ENCODE measurements at places on chromosomes 13 and 19.
A peak's percentile ranks its signal among the peaks of the same experiment; 100 is the strongest.

DNA sequence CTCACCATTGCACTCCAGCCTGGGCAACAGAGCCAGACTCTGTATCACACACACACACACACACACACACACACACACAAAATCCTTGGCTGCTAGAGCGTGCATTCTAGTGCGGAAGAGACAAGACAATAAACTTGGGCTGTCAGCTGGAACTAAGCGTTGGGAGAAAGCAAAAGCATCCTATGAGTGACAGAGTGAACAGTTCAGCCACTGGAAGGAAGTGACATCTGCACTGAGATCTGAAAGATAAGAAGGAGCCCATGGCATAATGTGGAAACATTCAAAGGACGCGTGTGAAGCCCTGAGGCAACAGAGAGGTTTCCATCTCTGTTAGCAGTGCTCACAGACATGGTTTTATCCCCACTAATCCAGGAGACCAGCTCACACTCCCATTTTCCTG lies 3.5 kb upstream of the SLC1A5 start:
- DNase-seq: no peak

DNA sequence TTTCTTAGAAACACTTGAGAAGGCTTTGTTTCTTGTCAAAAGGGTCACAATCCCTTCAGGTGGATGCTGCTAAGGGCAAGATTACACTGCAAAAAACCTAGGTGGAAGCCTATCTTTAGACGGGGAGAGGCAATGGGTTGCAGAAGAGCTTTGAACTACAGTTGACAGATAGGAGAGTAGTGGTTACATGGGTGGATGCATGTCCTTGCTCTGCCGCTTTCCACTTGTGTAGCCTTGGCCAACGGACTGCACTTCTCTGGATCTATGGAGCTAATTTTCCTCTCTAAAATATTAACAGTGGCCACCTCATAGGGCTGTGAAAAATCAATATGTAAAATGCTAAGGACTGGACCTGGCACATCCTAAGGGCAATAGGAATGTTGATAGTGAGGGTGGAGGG lies 980 bp downstream of the BCKDHA start:
- no peak for DNase-seq

GRCh38 chr13:44159633-44160279 lies 213.9 kb upstream of the SERP2 start:
- no peak for DNase-seq

- DNase-seq: no peak
Measured at GRCh38 chr13:110771194-110771593, 57.7 kb downstream of the ING1 start.

DNA sequence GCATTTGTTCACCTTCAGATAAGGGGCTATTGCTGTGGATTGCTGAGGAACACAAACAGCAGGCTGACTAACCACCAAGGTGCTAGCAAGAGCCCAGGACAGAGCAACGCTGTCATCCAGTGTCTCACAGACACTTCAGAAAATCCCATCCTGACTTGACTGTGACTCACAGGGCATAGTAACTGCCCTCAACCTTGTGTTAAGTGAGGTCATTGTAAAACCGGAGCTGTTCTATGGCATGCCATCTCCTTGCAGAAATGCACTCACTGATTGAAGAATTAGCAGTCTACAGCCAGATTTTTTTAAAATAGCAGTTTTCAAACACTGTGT lies 51.1 kb downstream of the TNFRSF19 start:
- DNase-seq: peak; percentile 70

- DNase-seq: peak; percentile 89
Measured at GRCh38 chr19:28966737-28967399, 246.1 kb downstream of the UQCRFS1 start.

GRCh38 chr13:57878291-57878690 lies 246.7 kb downstream of the PCDH17 start:
- DNase-seq: no peak

GRCh38 chr19:47707135-47707925 lies 5.9 kb upstream of the EHD2 start:
- DNase-seq: peak; percentile 75

GRCh38 chr13:80707000-80707983 lies 366.4 kb upstream of the SPRY2 start:
- no peak for DNase-seq

- DNase-seq: no peak
Measured at GRCh38 chr19:49559928-49560327, 20.4 kb downstream of the NOSIP start.

DNA sequence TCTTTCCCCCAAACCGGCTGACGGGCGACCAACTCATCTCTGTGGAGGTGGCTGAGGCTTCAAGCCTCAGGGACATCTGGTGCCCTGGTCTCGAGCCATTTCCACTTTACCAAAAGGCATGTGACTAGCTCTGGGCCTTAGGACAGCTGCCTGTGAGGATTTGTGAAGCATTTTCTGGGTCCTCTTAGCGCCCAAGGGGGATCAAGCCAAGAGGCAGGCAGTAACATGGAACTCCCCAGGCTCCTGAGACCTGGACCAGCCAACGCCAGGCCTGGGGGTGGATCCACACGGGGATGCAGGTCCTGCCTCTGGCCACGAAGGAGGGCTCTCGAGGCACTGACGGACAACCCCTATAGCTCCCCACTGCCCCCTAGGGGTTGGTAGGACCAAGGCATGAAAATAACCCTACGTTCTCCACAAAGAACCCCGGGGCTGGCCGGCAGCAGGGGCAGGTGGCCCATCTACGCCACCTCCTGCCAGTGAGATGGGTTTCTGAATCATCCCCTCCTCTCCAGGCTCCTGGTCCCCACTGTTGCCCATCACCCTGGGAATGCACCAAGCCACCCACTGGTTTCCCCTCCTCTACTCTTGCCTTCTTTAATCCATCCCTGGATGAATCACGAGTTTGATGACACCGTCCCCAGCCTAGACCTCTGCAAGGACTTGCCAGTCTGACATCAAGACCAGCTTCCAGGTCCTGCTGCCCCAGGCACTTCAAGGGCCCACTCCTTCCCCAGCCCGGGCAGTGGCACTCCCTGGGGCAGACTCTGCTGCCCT lies 7.0 kb upstream of the MYDGF start:
- DNase-seq: peak; percentile 64

DNA sequence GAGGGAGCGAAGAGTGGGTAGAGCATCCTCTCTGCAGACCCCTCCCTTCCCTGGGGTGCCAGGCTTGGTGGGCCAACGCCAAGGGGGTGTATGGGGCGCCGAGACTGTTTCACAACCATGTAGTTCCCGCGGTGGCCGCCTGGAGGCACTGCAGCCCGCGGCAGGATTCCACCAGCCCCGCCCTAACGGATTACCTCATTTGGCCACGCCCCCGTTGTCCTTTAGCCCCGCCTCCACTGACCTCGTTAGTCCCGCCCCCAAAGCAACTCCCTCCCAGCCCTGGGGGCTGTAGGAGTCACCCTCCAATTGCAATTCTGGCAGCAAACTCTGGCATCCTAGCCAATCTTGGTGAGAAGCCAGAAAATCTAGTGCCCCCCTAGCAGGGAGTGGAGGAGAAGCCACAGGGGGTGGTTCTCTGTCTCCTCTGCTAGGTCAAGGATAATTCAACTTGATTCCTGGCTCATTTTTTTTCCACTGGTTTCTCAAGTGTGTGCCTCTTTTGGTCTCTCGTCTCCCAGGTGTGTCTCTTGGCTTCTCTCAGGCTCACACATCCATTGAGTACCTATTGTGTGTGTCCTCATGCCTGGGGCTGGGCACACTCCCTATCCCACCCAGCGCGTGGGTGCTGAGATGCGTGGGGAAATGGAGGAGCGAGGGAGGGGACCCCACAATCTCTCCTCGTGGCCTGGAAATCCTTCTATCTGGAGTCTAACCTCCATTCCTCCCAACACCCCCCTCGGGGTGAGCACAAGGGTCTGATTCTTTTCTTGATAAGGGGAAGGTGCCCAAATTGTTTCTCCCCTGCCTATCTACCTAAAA lies 2.0 kb downstream of the OLFM2 start:
- DNase-seq: peak; percentile 65

DNA sequence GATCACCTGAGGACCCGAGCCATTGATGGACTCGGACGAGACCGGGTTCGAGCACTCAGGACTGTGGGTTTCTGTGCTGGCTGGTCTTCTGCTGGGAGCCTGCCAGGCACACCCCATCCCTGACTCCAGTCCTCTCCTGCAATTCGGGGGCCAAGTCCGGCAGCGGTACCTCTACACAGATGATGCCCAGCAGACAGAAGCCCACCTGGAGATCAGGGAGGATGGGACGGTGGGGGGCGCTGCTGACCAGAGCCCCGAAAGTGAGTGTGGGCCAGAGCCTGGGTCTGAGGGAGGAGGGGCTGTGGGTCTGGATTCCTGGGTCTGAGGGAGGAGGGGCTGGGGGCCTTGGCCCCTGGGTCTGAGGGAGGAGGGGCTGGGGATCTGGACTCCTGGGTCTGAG lies 888 bp downstream of the FGF21 start:
- no peak for DNase-seq

DNA sequence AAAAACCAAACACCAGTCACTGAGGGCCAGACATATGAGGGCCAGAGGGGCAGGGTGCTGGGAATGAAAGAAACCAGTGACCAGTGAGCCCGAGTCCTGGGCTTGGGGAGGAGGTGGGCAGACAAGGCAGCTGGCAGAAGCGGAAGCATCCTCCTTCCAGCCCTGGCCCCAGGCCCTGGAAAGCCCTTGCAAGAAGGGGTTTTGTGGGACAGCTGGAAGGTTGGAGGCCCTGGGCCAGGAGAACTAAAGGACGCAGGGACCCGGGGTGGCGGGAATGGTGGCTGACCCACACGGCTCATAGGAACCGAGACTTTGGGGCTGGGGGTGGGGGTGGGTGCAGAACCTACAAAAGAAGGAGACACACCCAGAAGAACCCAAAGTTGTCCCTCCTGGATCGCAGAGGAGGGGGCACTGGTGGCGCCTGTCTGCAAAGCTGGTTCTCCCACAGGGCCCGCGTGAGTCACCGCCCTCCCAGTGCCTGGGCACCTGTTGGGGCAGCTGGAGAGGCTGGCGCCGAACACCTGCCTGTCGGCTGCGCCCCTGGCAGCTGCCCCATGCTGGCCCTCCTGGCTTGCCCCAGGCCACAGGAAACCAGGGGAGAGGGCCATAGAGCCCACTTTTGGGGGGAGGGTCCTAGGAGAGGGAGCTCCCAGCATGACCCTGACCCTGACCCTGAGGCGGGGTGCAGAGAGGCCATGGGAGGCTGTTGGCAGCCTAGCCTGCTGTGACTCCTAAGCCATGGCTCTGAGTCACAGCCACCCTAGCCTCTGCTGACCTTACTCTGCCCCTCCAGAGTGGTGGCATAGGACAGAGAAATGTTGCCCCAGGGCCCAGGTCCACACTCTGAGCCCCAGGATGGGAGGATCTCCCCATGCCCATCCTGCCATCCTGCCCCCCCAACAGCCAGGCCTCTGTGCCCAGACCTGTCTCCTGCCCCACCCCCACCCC lies 802 bp downstream of the DMPK start:
- DNase-seq: peak; percentile 94

DNA sequence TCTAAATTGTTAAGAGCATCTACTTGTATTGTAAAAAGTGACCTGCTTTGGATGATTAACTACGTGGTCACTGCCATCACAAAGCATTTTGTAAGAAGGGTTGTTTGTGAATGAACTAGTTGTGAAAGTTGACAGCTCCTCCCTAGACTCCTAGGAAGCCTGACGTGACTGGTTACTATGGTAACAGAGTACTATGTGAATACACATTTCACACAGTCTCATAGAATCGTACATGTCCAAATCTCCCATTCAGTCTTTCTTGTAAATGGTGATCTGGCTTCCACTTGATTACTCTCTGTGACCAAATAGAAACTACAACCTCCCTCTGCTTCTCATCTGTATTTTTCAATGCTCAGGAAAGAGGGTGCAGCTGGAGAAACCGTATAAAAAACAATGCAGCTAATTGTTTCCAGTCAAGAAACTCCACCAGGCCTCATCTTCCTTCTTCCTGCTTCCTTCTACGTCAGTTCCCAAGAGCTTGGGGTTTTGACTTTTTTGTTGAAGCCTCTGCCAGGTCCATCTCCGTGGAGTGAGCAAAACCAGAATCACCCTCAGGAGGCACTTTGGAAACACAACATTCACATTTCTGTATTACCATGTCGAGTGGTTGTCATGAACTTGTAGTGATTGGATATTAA lies 83.4 kb downstream of the GPC6 start:
- DNase-seq: peak; percentile 27

DNA sequence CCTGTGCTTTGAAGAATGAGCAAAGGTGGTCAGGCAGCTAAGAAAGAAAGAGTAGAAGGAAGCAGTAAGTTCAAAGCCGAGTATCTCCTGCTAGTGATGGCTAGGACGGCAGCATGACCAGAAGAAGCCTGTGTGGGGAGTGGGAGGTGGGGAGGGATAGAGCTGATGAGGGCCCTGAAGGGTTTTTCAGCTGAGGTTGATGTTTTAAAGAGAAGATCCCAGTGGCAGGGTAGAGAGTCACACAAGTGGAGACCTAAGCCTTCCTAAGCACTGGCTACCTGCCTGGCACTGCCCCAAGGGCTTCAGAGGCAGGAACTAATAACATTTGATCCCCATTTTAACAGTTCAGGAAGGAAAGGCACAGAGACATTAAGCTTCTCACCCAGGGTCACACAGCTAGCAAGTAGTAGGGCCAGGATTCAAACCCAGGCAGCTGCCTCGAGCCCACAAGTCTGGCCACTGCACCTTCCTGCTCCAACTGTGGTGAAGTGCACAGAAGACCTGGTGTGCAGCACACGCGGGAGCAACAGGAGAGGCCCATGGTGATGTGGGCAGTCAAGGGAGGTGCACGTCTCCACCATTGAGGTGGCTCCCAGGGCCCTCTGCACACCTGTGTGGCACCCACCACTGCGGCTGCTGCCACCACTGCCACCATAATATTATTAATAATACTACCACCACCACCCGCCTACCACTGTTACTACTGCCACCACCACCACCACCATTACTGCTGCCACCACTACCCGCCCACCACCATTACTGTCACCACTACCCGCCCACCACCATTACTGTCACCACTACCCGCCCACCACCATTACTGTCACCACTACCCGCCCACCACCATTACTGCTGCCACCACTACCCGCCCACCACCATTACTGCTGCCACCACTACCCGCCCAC lies 22.1 kb downstream of the CUL4A start:
- DNase-seq: no peak

DNA sequence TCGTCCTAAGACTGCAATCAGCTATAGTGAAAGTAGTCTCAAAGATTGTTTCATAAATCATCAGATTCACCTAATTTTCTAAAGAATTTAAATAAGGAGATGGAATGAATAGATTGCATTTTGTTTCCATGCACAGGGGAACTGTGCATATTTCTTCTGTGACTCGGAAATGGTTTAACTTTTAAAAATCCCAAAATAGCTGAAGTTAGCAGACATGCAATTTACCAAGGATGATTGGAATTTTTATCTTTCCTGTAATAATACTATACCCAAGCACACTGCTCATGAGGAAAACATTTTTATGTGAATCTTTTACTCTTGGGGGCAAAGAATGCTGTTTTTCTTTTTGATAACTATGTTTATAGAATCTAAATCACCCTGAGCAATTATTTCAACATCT lies 15.0 kb upstream of the LMO7 start:
- DNase-seq: peak; percentile 27

GRCh38 chr13:42786715-42787114 lies 5.3 kb downstream of the FAM216B start:
- DNase-seq: no peak

DNA sequence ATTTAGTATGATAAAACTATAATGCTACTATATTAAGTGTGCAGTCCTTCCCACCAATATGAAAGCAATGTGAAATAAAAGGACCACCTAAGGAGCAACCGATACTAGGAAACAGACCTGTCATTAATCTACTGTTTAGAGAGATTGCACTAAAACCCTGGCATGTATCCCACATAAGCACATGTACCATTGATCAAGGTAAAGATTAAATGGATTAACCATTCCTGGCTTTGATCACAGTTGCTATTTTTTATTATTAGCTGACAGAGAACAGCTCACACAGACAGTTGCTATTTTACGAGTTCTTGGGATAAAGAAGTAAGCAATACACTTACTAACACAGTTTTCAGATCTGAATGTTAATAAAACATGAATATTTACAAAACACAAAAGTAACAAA lies 57.7 kb upstream of the ZDHHC20 start:
- no peak for DNase-seq
